ENCODE measurements at places on chromosomes 11 and 22.

DNA sequence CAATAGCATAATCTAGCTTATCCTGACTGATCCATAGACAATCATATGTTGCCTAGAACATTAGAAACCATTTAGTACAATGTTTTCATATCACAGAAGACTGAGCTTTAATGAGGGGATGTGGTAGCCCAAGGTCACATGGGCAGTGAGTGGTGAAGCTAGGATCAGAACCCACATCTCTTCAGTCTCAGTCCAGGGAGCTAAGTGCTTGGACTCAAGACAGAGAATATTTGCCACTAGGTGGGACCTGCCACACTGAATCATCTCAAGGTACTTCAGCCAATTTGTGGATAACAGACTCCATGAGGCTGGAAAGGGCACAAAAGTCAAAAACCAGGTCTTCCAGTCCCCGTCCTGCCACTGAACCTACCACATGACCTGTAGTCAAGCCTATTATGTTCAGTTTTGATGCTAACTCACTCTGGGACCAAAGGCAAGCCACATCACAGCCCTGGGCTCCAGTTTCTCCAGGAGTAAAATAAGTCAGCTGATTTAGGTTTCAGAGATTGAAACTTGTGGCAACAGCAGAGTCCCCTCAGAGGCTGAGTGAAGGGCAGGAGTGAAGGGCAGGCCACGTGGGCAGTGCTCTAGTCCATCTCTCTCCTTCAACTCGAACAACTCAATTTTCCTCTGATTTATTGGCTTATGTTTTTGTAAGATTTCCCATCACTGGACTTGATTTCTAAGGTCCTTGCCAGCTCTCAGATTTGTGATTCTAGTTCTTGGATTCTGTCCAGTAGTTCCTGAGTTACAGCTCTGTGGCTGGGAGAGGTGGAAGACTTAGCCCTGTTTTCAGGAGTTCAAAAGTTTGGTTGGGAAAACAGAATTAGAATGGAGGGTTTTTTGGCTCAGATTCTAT is 84.6 kb upstream of the PHOX2A start:
- peak; percentile 21 for DNase-seq

DNA sequence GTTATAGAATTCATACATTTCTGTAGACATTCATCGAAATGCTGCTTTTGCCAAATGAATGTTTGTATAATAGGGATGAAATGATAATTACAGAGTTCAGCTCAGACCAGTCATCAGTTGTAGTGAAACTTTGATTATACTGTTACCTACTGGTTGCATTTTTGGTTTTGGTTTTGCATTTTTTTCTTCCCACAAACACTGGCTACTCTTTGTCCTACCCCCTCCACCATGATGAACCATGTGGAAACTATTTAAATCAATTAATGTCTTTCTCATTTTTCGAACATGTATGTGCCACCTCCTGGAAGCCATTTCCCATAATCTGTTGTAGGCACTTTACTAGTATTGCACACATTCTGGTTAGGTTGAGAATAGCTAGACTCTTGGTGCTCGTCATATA is 75.3 kb upstream of the MTNR1B start:
- peak; percentile 79 for DNase-seq

DNA sequence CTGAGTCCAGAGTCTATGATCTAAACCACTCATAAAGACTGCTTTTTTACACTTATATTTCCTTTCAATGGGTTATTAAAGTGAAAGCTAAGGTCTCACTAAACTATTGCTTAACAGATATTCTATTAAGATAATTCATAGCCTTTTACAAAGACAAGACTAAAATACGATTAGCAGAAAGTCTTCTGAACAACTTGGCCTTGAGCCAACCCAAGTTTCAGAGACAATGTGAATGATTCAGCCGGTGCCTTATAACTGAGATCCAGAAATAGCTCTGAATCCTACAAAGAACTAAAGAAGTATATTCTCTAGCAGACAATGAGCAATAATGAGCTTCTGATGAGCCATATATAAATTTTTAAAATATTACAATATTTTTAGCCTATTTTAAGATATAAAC is 41.5 kb upstream of the CARD18 start:
- DNase-seq, result peak; percentile 78

DNA sequence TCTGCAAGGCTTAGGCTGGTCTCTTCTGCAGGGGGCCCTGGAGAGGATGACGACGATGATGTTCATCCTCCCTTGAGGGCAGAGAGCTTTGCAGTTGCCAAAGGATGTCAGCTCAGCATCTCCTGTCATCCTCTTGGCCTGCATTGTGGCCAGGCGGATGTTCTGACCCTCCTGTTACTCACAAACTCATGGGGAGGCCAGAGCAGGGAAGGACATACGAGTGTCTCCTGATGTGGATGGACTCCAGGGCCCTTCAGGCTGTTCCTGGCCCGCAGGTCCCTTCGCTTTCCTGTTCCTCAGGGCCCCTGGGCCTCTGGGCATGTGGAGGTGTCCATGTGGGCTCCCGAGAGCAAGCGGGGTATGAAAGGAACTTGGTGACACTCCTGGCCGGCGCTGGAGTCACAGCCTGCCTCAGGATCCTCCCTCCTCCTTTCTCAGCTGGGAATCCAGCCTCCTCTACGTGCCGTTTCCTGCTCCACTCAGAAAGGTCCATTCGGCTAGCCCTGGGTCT is 8.5 kb downstream of the ADORA2A start:
- DNase-seq, result peak; percentile 50

- DNase-seq, result no peak
Measured at GRCh38 chr22:49035818-49036457, 791.7 kb downstream of the BRD1 start.

GRCh38 chr11:108019870-108020540 is 11.3 kb downstream of the CUL5 start:
- peak; percentile 27 for DNase-seq

Measured in fibroblast of skin of scalp (primary cell).